AG08395 (cell line): ENCODE measurements at places on chromosomes 12 and 14.

DNA sequence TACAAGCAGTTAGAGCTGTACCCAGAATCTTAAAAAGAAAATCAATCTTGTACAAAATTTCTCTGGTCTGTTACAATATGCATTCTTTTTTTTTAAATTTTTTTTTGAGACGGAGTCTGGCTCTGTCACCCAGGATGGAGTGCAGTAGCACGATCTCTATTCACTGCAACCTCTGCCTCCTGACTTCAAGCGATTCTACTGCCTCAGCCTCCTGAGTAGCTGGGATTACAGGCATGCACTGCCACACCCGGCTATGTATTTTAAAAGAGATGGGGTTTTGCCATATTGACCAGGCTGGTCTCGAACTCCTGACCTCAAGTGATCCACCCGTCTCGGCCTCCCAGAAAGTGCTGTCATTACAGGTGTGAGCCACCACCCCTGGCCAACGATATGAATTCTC lies 4.1 kb downstream of the FBXO33 start:
- no peak for DNase-seq

DNA sequence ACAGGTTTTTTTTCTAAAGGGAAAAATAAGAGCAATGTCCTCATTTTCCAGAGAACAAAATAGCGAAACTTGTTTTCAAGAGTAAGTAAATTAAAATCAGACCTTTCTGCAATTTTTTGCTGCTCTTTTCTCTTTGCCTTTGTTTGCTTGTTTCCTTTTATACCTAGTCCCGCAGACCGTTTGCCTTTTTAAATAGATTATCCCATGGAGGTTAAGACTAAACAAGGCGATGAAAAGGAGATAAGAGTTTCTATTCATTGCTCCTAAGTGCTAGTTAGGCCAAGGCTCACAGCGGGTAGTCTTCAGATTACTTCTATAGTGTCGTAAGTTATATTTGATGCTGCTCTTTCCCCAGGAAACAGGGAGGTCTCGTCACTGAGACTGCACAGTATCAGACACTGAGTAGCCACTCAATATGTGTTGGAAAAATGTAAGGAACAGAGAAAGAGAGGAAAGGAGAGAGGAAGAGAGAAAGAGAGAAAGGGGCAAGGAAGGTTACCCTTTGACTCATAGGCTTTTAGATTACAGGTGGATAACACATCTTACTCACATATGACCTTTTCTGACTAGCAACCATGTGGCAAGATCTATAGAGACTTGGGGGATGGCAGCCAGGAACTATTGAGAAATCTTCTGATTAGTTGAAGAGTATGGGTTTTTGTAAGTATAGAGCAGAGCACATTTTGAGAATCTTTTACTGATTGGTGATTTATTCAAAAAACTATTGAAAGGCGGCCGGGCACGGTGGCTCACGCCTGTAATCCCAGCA lies 107.5 kb upstream of the PARP11 start:
- no peak for DNase-seq

DNA sequence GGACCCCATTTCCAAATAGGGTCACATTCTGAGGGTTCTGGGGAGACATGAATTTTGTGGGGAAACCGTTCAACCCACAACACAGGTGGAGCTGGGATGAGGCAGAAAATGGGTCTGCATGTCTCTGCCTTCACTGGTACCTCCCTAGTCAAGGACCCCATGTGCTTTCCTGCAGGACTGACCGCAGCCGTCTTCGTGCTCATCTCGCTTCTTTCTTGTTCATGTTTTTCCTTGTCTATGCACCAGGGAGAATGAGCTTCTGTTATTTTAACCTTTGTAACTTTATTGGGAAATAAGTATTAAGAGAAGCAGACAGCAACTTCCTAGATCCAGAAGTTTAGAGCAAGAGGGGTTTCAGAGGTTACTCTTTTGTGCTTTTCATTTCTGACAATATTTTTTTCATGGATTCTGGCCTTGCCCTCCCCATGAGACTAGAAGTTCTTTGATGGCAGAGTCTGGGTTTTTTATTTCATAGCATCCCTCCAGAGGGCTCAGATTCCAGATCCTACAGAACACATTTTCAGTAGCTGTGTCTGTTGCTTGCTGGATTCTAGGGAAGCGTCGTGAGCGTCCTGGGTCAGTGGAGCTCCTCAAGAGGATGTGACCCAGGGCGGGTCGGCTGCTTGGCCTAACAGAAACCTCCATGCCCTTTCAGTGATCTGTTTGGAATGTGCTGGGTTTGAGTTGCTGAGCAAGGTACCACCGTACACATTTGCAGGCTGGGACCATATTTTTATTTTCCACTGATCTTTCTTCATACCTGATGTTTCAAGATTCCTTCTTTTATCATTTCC lies 104.2 kb downstream of the ADGRD1 start:
- no peak for DNase-seq

- peak; percentile 6 for DNase-seq
These were observed 278.9 kb upstream of the CRY1 start for GRCh38 chr12:107372229-107372658.

- no peak for DNase-seq
These were observed 33.0 kb downstream of the CAND1 start for GRCh38 chr12:67302162-67302561.

- DNase-seq, result no peak
These were observed 412.5 kb downstream of the RMST start for GRCh38 chr12:97875064-97875463.

GRCh38 chr12:92556141-92556540 lies 146.6 kb upstream of the PLEKHG7 start:
- DNase-seq, result no peak
